CD4-positive, alpha-beta T cell treated with Interferon gamma for 1 hour (primary cell): ENCODE measurements at places on chromosomes 7 and 10.
A peak's percentile ranks its signal among the peaks of the same experiment; 100 is the strongest.

DNA sequence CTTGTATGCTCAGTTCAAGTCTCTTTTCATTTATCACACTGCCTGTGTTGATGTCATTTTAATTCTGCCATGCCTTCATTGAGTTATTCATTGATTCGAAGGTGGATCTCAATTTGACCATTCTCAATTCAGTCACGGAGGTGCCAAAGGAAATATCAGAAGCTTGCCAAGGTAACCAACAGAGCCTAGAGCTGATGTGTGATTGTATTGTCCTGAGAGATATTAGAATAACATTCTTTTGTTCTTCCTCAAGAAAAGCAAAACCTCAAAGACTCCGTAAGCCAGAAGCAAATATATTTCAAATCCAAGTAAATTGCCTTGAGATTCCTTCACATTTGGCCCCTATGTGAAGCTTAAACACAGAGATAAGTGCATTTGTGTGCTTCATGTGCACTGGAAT, 345.3 kb downstream of the CXCL12 start:
- no peak for DNase-seq

- DNase-seq: no peak
These were observed 7.5 kb upstream of the EBF3 start for GRCh38 chr10:129971381-129972144.

- DNase-seq: no peak
These were observed 216.4 kb downstream of the MLLT10 start for GRCh38 chr10:21750424-21750823.

- DNase-seq: no peak
These were observed 22.8 kb downstream of the SPOCK2 start for GRCh38 chr10:72065439-72066025.

DNA sequence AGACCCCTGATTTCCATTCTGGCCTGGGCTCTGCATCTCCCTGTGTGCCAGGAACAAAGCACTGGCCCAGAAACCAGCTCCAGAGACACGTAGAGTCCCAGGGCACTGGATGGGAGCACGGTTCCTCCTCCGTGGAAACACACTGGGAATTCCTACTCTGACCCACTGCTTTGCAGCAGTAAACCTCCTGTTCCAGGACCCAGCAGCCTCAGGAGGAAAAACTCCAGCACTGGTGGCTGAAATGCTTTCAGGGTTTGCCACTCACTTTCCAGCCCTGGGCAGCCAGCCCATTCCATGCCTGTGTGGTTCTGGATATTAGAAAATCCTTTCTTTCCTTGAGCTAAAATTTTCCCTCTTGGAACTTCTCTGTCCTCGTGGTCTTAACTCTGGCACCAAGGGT, 58.0 kb downstream of the FAM171A1 start:
- no peak for DNase-seq

- no peak for DNase-seq
These were observed 44.8 kb upstream of the HHEX start for GRCh38 chr10:92644921-92645320.

DNA sequence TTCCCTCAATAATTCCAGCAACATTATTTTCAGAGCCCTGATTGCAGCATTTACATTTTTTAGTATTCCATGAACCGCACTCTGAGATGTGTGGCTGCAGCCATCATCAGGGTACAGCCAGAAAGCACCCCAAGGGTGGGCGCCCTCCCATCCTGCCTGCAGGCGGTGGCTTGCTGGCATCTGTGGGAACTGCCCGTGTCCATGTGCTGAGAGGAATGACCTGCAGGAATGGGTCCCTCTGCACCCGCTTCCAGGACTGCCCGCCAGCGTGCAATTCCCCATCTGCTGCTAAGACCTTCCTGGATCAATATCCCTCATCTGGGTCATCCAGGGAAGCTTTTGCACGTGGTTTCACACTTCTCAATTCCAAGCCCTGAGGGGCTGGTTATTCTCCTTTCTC, 32.8 kb upstream of the NUB1 start:
- DNase-seq: no peak

GRCh38 chr10:50310560-50311174, 59.4 kb upstream of the ASAH2 start:
- peak; percentile 5 for DNase-seq

DNA sequence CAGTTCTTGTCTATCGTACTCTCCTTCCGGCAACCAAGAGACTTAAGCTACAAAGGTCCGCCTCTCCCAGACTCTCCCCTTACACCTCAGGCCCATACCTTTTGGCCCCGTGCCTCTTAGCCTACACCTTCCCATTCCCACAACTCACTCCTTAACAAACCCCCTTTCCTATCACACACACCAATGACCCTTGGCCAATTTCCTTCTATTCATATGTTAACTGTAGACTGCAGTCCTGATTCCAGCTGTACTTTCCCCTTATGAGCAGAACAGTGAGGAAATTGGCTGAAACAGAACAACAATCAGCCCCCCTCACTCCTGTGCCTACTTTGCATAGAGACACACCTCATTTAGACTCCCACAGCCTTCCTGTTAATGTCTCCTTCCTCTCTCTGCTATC, 1.4 kb upstream of the TMEM139 start:
- no peak for DNase-seq

DNA sequence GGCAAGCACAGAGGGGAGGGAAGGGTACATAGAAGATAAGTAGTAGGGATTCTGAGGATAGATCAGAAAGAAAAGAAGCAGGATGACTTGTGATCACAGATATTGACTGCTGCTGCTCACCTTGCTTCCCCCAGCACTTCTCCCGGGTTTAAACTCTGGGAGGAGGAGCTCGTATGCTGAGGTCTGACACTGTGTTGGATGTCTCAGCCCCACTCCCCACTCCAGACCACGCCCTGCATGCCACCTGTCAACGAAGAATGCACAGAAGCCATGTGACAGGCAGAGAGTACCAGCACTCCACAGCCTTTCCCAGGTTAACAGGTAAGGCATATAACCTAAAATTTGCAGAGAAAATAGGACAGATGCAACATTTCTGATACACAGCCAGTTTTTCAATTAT, 388.9 kb downstream of the TNS3 start:
- no peak for DNase-seq

DNA sequence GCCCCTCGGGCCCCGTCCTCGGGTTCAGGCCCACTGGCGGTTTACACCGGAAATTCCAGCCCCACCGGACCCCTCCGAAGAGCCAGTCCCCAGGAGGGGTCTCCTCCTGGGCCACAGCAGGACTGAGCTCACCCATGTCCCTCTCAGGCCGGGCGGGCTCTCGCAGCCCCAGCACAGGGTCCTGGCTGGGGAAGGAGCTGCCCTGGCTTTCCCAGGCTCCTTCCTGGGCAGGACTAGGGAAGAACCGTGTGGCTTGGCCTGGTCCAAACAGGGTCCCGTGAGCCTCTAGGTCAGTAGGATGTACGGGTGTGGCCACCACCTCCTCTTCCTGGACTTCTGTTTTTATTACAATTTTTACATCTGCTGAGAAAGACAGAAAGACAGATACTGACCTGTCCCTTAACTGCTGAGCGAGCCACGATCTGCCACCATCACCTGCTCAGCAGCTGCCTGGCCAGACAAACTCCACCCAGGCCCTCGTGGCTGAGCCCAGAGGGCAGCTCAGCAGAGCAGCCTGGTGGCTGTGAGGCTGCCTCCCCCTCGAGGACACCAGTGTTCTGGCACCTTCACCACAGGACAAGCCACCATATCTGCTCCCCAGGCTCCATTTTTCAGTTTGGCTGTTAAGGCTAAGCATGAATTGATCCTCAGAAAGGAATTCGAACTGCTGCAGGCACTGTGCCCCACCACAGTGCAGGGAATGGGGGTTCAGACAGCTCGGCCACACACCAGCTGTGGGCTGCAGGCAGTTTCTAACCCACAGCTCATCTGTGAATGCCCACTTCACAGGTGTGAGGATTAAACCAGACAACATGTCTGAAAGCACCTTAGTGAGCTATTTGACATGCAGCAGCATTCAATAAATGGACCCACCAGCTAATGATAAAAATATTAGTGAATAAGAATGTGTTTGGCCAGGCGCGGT, 14.5 kb upstream of the ZNF777 start:
- no peak for DNase-seq

- peak; percentile 85 for DNase-seq
These were observed 528 bp upstream of the TNRC18 start for GRCh38 chr7:5423976-5424748.

DNA sequence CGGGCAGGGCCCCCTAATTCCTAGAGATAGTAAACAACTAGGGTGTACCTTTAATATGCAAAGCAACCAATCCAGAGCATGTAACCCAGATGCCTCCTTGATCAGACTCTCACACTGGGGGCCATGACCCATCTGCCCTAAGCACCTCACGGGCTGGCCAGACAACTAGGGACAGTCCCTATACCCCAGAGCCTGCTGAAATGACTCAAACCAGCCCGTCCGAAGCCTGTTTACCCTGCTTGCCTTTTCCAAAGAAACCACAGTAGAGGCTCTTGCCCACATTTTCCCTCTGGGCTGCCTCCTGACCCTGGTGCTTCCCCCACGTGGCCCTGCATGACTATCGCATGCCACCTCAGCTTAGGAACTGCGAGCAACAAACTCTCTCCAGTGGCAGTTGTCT, 46.2 kb downstream of the RGS10 start:
- no peak for DNase-seq

GRCh38 chr7:74063646-74064045, 20.0 kb upstream of the LIMK1 start:
- no peak for DNase-seq

DNA sequence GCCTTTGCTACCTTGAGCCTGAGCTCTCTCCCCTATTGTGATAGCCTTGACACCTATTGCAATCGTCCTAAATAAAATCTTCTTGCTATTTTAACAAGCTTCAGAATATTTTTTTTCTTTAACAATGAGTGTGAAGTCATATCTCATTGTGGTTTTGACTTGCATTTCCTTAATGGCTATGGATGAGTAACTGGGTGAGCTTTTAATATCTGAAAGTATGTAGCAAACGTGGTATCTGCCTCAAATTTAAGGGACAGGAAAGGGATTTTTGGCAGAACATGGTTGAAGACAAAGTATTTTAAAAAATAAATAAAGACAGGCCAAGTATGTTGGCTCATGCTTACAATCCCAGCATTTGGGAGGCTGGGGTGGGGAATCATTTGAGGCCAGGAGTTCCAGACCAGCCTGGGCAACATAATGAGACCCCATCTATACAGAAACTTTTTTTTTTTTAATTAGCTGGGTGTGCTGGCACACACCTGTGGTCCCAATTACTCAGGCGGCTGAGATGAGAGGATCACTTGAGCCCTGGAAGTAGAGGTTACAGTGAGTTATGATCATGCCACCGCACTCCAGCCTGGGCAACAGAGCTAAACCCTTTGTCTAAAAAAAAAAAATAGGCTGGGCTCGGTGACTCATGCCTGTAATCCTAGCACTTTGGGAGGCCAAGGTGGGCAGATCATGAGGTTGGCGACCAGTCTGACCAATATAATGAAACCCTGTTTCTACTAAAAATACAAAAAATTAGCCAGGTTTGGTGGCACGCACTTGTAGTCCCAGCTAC, 319.3 kb upstream of the NRP1 start:
- no peak for DNase-seq

GRCh38 chr7:44338600-44338999, 13.2 kb upstream of the CAMK2B start:
- DNase-seq: no peak

GRCh38 chr7:20146451-20146850, 70.7 kb downstream of the MACC1 start:
- DNase-seq: no peak

DNA sequence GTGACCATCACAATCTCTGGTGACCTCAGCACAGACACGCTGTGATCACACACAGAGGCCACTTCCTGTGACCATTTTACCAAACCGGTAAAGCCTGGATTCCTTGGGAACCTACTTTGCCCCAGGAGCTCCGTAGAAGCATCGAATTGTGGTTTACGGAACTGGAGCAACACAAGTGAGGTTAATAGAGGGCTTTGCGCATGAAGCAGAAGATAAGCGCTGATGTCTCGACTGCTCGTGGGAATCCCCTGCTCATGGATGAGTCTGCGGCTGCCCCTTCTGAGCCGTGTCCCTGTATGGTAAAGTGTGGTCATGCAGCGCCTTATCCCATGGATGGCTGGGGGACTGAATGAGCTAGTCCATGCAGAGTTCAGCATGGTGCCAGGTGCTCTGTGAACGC, 53.6 kb downstream of the VIPR2 start:
- DNase-seq: no peak

- peak; percentile 97 for DNase-seq
These were observed at the start of gene NDUFA5 for GRCh38 chr7:123557398-123558288. NDUFA5 (minus strand) TSS chr7:123557818; CDS start chr7:123557795, 23 bp downstream.

- no peak for DNase-seq
These were observed 147.2 kb downstream of the TMEM178B start for GRCh38 chr7:141221007-141221612.

DNA sequence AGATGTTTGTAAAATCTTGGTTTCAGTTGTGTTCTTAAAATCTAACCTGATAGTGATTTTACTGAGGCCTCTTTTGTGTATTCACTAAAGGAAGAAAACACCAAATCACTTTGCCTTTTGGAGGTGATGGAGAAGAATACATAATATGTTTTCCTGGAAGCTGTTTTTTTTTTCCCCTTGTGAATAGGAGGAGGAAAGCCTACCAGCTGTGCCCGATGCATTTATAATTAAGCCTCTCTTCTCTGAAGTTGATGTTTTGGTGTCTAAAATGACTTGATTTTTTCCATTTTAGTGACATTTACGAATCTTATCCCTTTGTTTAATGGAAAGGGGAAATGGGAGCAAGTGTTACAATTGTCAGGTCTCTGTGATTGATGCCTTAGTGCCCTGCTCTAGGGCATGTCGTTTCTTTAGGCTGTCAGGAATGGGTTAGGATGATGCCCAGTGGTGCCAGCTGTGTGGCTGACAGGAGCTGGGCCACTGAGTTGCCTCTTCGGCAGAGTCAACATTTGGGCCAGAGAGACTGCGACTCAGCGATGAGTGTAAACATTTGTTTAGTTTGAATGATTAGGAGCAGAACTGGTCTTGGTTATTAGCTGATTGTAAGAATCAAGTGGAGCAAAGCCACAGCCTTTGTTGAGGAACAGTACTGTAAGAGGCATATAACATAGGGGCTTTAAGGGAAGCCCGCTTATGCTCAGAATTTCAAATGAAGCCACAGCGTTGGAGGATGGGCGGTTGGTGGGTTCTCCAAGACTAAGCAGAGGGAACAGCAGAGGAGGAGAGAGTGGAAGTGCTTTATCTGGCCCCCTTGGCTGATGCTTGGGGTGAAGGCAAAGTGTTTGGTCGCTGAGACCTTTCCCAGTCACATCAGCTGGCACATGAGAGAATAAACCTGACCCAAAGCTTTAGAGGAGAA, 81.6 kb downstream of the CDK14 start:
- DNase-seq: no peak

DNA sequence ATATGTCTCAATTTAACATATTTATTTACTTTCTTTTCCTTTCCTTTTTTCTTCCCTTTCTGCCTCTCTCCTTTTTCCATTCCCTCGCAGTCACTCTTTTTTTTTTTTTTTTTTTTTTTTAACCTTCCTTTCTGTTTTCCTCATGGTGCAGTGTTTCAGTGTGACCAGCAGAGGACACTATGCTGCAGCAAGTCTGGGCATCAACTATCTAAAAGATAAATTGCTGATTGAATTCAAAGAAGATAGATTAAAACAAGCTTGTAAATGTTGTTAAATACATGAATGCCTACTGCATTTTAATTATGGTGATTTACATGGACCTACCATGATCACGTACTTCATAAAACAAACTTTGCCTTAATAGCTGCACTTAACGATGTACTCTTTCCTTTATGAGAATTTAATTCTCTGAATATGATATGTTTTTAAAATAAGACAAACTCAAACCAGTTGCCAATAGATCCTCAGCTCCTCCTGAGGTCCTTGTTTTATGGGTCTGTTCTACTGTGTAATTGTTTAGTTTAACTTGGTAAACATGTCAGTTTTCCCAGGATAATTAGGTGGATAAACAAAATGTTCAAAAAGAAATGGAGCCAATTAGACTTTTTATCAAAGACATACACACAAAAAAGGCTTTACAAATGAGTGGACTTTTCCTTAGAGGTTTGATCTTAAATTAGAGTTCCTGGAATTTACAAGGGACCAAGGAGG, 101.0 kb upstream of the AGR3 start:
- DNase-seq: peak; percentile 15
